Ureter (tissue), 1 donor: ENCODE measurements at places on chromosomes 13 and 19.

DNA sequence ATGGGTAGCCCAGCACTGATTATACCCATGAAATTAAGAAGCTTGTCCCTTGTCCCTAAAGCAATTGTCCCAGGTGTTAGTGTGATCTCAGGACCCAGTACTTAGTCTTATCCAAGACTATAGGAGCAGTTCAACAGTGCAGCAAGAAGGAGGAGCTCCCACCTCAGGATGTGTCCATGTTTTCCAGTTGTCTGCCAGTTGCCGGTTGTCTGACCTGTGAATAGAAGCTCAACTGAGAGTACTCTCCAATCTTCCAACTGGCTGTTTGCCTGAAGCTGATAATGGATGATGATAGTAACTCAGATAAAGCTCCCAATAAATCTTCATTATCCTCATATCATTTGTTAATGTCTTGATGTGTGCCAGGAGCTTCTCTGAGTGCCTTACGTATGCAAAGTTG lies 107.2 kb upstream of the HTR2A start:
- DNase-seq: no peak

DNA sequence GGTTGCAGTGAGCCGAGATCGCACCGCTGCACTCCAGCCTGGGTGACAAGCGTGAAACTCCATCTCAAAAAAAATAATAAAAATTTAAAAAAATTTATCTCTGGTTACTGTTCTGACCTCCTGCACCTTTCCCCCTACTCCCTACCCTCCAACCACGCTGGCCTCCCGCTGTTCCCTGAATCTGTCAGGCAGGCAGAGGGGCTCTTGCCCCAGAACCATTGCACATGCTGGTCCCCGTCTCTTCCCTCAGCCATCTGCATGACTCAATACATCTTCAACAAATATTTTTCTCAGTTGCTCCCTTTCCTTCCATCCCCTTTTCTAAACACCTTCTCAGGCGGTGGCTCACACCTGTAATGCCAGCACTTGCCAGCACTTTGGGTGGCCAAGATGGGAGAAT lies 1.1 kb upstream of the FAM187B start:
- DNase-seq: peak; percentile 13

- DNase-seq: no peak
Measured at GRCh38 chr13:109213714-109214113, 572.7 kb downstream of the IRS2 start.

GRCh38 chr19:23415561-23416191 lies 20.4 kb upstream of the ZNF91 start:
- DNase-seq: peak; percentile 61

DNA sequence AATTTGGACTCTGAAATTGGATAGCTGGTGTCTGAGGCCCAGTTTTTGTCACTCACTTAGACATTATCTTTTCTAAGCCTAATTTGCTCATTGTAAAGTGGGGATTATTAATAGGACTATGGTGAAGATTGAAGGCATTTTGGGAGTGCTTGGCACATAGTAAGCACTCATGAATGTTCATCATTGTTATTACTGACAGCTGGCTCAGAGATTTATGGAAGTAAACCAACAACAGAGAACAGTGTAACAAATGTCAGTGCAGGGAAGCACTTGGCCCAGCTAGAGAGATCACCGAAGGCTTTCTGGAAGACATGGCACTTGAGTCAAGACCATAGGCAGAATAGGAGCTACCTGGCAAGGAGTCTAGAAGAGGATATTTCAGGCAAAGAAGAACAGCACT lies 92.3 kb downstream of the RFC3 start:
- no peak for DNase-seq

DNA sequence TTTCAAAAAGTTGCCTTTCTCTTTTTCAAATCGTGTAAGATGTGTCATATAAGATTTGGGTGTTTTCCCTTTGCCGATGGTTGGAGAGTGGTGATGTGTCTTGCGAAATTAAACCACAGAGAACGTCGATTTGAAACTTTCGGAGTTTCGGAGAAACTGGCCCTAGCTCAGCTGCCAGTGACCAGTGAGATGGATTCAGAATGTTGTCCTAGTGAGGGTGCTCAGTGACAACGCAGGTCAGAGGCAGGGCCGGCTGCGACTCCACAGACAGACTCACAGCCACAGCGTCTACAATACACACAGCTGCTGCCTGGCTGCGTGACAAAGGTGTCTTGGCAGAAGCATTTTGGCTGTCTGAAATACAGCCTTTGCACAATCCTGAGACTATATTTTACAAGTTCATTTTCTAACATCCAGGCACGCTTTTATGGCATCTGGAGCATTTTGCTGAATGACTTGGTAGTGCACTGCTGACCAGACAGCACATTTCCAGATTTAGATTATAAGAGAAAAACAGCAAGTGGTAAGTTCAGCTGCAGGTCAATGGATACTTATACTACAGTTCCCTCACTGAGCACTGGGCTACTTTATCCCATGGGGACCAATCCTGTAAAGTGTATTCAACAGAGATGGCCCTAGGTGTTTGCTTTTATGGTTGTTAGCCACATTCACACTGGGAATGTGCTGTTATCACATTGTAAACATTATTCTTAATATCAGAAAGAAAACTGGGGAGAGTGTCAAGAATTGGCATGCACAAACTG lies 207.5 kb downstream of the KCNRG start:
- DNase-seq: peak; percentile 54

DNA sequence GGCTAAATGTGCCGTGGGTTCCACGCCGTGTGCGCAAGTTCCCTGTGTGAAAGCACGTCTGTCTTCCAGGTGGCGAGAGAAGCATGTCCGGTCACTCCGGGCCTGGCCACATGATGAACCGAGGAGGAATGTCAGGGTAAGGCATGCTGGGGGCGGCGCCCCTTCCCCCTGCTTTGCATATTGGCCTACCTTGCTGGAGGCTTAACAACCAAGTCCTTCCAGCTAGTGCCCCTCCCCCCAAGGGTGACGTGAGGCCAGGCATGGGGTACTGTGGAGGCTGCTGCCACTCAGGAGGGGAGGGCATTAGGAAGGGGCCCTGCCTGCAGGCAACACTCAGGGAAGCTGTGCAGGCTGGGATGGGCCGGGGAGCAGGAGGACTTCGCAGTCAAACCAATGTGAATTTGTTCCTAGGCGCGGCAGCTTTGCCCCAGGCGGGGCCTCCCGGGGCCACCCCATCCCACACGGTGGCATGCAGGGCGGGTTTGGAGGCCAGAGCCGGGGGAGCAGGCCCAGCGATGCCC lies 12.5 kb downstream of the MICOS13 start:
- DNase-seq: no peak

- DNase-seq: no peak
Measured at GRCh38 chr19:18460900-18461299, 23.0 kb upstream of the ISYNA1 start.

DNA sequence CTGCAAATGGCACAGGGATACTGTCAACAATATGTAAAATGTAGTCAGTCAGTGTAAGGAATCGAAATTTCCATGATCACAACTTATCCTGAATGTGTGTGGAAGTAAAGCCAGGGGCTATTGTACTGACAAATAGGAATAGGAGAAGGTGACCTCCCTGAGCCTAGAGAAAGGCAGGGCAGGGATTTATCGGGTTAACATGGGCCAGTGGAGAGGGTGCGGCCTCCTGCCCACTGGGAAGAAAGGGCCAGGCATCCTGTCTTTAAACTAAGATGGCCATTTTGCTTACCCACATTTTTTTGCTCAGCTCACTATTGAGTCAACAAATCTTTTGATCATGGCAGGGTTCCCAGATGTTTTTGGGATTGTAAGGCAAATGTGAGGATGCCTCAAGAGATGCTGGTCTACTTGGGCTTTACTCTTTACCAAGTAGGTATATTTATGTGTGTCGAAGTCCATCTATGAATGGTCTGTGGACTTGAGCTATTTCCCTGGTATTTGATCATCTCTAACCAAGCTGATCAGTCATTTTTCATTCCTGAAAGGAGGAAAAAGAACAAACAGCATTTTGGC lies 116.6 kb upstream of the RNF113B start:
- DNase-seq: no peak

DNA sequence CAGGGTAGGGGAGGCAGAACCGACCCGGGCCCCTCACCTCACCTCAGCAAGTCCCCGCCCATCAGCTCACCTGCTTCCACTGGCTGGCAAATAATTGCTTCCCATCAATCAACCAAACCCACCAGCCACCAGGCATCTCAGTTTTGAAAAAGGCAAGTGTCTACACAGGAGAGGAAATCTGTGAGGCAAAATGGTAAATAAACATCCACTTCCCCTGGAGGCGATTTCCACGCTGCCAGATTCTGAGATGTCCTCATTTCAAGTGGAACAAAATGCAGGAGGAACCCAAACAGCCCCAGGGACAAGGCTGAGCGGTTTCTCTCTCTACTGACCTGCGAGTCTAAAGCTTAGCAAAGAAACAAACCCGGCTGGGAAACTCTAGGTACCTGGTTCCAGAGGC lies 117.5 kb downstream of the CRYL1 start:
- no peak for DNase-seq

- no peak for DNase-seq
Measured at GRCh38 chr19:12166626-12167025, 3.7 kb downstream of the ZNF136 start.

GRCh38 chr19:39163621-39164020 lies 33.1 kb upstream of the NCCRP1 start:
- no peak for DNase-seq

DNA sequence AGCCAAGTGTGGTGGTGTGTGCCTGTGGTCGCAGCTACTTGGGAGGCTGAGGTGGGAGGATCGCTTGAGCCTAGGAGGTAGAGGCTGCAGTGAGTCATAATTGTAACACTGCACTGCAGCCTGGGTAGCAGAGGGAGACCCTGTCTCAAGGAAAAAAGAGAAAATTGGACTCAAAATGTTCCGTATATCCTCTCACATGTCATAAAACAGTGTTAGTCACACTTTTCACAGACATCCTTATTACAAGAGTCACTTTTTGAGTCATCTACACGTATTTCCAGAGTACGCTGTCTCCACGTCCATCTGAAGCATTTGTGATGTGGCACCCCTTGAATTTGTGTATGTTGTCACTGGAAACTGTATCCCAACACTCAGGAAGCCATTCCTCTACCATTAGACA lies 133.0 kb downstream of the SIPA1L3 start:
- no peak for DNase-seq

- DNase-seq: no peak
Measured at GRCh38 chr19:6378486-6378885, 2.8 kb upstream of the PSPN start.

GRCh38 chr19:40348961-40349507 lies 539 bp downstream of the PLD3 start:
- DNase-seq: no peak

- DNase-seq: no peak
Measured at GRCh38 chr19:28836421-28836820, 376.5 kb downstream of the UQCRFS1 start.

GRCh38 chr13:106318941-106319411 lies 216.5 kb downstream of the EFNB2 start:
- peak; percentile 52 for DNase-seq

- no peak for DNase-seq
Measured at GRCh38 chr13:40406405-40407120, 259.9 kb downstream of the FOXO1 start.

GRCh38 chr13:64871742-64872141 lies 2358.4 kb downstream of the PCDH9 start:
- DNase-seq: no peak

DNA sequence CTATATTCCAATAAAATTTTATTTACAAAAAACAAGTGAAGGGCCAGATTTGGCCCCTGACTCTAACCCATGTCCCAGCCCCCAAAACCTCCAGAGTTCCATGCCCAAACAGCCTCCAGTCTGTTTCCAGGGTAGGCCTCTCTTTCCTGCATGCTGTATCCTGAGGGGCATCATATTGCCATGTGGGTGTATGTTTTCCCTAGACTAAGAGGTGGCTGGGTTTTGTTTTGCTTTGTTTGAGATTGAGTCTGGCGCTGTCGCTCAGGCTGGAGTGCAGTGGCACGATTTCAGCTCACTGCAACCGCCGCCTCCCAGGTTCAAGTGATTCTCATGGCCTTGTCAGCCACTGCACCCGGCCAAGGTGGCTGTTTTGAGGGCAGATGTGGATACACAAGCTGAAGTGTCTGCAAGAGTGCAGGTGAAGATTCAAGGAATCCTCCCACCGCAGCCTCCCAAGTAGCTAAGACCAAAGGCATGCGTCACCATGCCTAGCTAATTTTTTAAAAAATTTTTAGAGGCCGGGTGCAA lies 23.6 kb upstream of the LSM14A start:
- no peak for DNase-seq

- no peak for DNase-seq
Measured at GRCh38 chr19:48418317-48419064, 25.0 kb downstream of the GRIN2D start.

GRCh38 chr13:21671620-21672286 lies 880 bp downstream of the FGF9 start:
- DNase-seq: no peak

GRCh38 chr19:17854061-17854460 lies 5.6 kb upstream of the RPL18A start:
- no peak for DNase-seq

GRCh38 chr19:391726-392374 lies 17.1 kb downstream of the C2CD4C start:
- DNase-seq: no peak
